Stimulated activated CD4-positive, alpha-beta T cell treated with anti-CD3 and anti-CD28 coated beads, Interleukin-1b, Interleukin-23, amount 100 ng/mL, for 24 hours (primary cell): ENCODE measurements at places on chromosomes 16 and 17.

- DNase-seq = no peak
Measured at GRCh38 chr17:68060336-68060735, 24.8 kb downstream of the KPNA2 start.

DNA sequence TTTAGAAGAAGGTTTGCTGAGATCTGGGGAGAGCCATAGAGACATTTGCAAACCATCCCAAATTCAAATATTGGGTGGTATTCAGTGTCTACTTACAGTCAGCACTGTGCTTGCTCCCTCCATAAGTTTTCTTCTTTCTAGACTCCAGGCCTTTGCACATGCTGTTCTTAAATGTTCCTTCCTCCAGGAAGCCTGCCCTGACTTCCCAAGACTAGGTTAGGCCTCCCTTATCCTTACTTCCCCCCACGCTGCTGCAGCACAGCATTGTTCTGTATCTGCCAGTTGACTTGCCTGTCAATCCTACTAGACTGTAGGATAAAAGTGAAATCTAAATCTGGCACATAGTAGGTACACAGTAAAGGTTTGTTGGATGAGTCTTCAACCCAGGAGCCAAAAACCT, 53.4 kb downstream of the ASIC2 start:
- no peak for DNase-seq

DNA sequence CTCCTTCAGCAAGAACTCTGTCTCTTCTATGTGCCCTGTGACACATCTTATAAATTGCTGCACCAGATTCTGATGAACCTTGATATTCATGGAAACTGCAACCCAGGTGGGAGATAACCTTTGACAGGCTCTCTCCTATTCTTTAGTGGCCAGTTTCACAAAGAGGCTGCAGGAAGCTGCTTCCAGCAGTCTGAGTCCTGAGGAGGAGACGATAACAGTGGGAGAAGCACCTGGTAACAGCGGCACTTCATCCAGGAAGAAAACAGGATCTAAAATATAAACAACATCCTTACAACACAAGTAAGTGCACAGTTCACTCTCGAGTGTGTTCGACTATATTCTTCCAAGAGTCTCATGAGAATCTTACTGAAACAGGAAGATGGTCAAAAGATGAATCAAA, 180.1 kb downstream of the MAP2K6 start:
- DNase-seq = no peak

GRCh38 chr16:69839240-69839688, 77.1 kb downstream of the WWP2 start:
- DNase-seq = no peak

DNA sequence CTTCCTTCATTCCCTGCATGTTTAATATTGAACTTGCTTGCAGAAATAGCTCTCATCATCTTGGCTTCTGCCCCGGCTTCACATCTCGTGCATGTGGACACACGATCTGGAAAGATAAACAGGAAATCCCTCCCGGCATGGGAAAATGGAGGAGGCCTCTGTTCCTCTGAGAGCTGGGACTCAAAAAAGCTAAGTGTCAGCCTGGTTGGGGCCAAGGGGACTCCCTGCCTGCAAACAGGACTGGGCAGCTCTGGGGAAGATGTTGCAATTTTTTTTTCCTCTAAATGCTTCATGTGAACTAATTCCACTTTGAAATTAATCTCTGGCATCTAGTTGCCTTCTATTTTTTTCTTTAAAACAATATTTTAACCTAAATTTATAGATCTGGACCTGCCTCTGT, 24.8 kb downstream of the ITPRIPL2 start:
- no peak for DNase-seq

DNA sequence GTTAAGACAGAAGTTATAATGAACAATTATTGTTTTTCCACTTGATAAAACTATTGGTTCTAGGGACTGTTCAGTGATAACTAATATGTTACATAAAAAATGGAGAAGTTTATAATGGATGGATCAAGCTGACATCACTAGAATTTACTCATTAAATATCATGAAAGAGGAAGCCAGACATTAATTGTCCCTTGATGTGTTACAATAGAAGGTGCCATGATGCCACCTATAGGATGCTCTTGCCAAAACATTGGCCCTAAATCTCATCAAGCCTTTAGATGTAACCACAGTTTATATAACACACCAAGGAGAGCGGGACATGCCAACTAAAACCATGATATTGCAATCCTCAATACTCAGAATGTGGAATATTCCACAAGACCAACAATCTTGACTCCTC, 147.9 kb upstream of the MON1B start:
- DNase-seq = no peak

- no peak for DNase-seq
Measured at GRCh38 chr17:31413081-31413799, 21.8 kb downstream of the RAB11FIP4 start.

- no peak for DNase-seq
Measured at GRCh38 chr17:81511554-81511803, 1.1 kb downstream of the ACTG1 start.

DNA sequence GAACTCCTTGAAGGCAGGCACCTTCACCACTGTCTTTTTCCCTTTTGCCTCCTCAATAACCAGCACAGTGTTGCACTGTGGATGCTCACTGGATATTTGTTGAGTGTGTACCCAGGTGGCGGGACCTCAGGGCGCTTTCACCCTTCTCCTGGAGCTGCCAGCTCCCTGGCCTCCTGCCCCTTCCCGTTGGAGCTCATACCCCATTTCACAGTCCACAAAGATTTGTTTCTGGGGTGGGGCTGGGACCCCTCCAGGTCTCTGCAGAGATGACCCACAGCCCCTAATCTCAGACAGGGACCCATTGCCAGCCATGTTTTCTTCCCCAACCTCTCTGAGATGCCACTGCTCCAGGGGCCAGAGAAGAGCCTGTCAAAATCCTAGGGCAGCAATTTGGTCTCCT, 12.4 kb downstream of the ALOX12B start:
- DNase-seq = no peak
